ENCODE measurements at places on chromosomes 16 and 17. TPM values are rescaled to one million over a fixed set of nuclear protein-coding genes. Genes with fewer than 3 reads are reported as not detected.

- no peak for DNase-seq
These were observed 82.6 kb downstream of the DYNLRB2 start for GRCh38 chr16:80623376-80623775.

DNA sequence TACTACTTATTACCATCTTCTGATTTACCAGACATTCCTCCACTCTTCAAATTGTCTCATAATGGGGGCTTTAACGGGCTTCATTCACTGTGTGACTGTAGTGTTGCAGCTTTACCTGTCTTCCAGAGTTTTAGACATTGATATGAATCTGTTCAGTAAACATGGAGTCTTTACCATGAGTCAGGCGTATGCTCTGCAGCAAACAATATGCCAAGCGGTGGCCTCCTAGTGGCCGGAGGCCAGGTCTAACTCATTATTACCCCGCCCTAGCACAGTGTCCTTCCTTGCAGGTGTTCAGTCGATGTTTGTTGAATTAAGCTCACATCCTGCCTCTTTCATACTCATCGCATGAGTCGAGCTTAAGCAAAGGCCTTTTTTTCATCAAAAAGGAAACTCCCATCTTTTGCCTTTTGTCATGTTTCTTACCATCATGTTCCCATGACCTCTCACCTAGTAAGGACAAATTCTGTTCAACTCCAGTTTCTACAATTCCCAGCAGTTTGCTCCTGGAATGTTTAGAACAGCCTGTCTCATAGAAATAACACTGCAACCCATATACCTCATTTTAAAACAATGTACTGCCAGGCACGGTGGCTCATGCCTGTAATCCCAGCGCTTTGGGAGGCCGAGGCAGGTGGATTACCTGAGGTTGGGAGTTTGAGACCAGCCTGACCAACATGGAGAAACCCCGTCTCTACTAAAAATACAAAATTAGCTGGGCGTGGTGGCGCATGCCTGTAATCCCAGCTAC, 39.4 kb downstream of the TUBD1 start:
- no peak for DNase-seq

DNA sequence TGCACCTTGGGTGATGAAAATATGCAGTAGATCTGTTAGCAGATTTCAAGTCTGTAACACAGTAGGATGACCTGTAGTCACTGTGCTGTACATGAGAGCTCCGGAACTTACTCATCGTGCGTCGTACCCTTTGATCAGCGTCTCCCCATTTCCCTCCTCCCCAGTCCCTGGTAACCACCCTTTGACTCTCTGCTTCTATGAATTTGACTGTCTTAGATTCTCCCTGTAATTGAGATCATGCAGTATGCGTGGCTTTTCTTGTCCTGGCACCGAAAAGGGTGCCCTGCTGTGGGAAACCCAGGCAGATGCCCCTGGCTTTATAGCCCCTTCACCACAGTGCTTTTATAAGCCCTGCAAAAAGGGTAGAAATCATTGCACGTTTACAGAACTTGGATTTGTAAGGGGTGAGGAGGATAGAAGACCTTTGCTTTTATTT, 20.5 kb downstream of the CLEC16A start:
- no peak for DNase-seq

DNA sequence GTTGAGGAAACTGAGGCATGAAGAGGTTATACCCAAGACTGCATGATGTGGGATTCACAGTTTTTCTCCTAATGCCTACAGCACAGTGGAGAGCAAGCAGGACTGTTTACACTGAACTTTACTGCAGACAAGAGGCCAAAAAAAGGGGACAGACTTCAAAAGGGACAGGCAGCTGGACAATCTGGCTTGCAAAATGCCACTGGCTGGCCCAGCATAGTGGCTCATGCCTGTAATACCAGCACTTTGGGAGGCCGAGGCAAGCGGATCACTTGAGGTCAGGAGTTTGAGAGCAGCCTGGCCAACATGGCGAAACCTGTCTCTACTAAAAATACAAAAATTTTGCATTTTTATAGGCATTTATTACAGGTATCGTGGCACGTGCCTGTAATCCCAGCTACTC, 2.0 kb upstream of the MGAT5B start:
- no peak for DNase-seq

Gene CNTNAP1
- total RNA-seq = 13.0 TPM

GRCh38 chr16:35574011-35574410, 2114.6 kb downstream of the TP53TG3F start:
- DNase-seq = no peak

Gene FBXL16
- total RNA-seq = 5.4 TPM

DNA sequence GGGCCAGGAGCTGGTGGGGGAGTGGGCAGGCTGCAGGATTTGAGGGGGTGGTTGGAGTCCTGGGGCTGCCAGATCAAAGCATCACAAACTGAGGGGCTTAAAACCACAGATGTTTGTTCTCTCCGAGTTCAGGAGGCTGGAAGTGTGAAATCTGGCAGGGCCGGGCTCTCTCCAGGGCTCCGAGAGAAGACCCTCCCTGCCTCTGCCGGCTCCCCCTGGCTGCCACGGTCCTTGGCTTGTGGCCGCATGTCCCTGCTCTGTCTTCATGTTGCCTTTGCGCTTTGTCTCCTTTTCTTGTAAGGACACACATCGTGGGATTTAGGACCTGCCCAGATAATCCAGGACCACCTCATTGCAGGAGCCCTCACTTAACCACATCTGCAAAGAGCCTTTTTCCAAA, 139.8 kb upstream of the GSE1 start:
- no peak for DNase-seq

DNA sequence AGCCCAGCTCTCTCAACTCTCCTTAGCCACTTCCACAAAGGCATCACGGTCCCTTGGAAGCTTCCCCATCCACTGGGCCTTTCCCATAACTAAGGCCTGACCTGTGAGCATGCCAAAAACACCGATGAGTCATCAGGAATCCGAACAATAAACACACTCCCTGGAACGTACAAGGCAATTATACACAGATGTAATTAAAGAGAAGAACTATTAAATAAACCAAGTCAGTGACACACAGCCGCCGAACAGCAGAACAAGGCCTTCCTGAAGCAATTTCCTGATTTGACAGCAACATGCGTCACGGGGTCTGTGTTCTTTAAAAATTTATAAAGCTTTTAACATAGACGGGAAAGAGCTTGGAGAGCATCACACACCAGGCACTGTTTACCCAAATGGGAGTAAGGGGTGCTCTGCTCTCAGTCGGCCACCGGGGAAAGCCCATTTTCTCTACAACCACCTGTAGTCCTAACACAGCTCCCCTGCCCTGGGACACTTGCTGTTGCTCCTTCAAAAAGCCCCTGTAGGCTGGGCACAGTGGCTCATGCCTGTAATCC, 29.4 kb downstream of the COG7 start:
- DNase-seq = no peak

Gene TBC1D3
- not detected for total RNA-seq

- no peak for DNase-seq
These were observed 8.3 kb downstream of the ALKBH5 start for GRCh38 chr17:18191967-18192366.

DNA sequence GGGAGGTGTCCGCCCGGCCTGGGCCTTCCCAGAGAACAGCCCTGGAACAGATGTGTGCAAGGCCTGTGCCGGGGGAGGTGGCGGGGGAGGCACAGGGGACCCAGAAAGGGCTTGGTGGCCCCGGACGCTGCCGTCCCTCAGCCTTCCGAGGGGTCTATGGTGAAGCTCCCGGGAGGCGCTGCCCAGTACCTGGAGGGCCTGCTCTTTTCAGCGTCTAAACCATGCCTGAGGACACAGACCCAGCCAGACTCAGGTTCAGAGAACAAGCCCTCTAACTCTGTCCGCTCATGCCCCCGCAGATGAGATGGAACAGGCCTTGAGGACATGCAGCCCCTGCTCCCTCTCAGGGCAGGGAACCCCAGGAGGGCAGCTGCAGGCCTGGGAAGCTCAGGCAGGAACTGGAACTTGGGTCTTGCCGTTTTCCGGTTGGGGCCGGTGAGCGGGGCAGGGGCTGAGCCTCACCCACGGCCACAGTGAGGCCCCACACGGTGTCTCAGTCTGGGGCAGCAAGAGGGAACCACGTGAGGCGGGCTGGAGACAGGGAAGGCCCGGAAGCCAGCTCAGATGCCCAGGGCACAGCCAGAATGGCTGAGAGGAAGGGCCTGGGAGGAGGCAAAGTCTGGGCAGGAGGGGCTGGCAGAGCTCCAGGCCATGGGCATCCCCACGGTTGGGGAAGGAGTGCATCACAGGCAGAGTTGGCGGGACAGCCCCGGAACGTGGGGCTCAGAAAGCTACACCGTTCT, 12.5 kb downstream of the SLC16A3 start:
- DNase-seq = peak; percentile 71

GRCh38 chr16:86050591-86051367, 151.8 kb downstream of the IRF8 start:
- DNase-seq = no peak

DNA sequence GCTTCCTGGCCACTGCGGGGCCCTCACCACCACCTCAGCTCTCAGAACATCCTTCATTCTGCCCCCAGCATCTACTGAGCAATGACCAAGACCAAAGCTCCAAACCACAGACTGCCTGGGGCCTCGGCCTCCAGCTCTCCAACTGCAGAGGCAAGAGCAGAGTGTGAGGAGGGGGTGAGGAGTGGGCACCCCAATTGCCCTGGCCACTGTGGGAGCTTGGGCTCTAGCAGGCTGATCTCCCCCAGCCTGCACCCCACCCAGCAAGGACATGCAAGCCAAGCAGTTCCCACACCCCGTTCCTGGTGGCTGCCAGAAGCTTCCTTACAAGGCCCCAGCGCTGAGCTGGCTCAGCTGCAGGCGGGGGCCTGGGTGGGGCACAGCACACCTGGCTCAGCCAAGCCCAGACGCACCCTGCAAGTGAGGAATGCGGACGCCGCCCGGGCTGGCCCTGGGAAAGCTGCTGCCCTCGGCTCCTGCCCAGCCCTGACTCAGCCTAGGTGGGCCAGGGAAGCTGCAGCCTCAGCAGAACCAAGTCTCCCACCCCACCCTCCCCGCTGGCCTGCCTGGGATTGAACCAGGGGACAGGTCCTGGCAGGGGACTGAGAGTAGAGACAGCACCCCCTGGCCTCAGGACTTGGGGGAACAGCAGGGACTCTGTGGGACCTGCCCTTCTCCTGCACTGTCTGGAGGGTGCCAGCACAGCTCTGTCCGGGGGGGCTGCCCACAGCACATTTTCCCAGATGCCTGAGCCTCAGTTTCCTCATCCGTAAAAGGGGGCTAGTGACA, 29.7 kb upstream of the KRT17 start:
- DNase-seq = no peak

Gene NOL3
- 8.3 TPM for total RNA-seq

DNA sequence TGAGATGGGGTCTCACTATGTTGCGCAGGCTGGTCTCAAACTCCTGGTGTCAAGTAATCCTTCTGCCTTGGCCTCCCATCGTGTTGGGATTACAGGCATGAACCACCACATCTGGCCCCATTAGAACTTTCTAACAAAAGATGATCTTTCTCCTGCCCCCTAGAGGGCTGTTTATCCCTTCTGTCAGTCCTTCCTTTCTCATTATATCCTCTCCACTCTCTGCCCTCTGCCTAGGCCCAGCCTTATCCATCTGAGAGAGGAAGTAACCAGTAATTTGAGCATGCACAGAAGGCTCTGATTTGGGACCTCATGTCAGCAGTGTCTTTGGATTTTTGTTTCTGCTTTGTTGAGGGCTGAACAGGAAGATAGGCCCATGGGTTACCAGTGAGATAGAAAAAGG, 4.4 kb upstream of the DHX40 start:
- DNase-seq = no peak

Gene CES5A
- total RNA-seq = 0.18 TPM

DNA sequence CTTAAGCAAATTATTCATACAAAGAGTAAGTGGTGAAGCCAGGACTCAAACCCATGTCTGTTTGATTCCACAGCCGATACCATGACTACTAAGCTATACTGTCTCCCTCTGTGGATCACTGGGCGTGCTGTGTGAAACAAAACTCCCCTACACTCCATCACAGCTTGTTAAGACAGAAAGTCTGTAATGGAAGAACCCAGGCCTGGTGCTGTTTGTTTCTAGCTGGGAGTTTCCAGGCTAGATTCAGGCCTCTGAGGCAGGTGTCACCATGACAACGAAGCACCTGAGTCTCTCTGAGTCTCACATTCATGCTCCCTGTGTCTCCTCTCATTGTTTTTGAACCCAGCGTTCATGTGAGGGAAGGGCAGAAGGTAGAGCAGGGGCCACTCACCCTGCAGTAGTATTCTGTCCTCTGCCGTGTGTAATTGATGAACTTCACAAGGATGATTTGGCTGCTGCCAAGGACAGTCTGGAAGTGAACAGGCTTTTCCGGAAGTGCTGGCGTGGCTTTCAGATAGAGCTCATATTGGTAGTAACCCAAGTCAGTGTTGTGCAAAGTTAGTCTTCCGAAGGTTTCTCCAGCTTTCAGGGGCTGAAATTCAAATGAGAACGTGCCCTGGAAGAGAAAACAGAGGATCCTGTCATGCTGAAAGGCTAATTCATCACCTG, 8.6 kb upstream of the VAC14 start:
- DNase-seq = no peak

DNA sequence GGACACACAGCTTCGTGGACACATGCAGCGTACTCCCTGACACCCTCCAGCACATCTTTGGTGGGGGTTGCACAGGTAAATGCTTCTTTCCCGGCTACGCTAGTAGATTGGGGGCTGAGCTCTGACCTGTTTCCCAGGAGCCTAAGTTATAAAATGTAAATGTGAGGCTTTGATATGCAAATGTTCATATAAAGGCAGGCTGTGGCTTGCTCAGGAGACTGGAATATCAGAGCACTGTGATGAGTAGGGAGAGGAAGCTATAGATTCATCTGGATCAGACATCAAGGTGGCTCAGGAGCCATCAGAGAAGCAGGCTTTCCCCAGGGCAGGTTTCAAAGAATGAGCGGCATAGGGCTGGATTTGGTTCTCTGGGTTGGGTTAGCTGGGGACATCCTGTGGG, 3.4 kb upstream of the ETV4 start:
- no peak for DNase-seq

- DNase-seq = no peak
These were observed 23.4 kb upstream of the RBFOX3 start for GRCh38 chr17:79633993-79634813.

GRCh38 chr16:4514606-4515005, 24.0 kb downstream of the CDIP1 start:
- no peak for DNase-seq

GRCh38 chr16:49277766-49278566, 3.7 kb downstream of the CBLN1 start:
- no peak for DNase-seq

Gene CA5A
- total RNA-seq = not detected

- DNase-seq = no peak
These were observed 1.2 kb downstream of the NXN start for GRCh38 chr17:978103-979093.

Gene PIK3R5
- total RNA-seq = 1.2 TPM

- DNase-seq = peak; percentile 79
These were observed 7.9 kb upstream of the LLGL1 start for GRCh38 chr17:18217412-18218015.

- DNase-seq = peak; percentile 33
These were observed 36.2 kb upstream of the CLEC3A start for GRCh38 chr16:77986011-77986740.

GRCh38 chr16:5951486-5951885, 853.9 kb upstream of the EEF2KMT start:
- DNase-seq = no peak
